CD4-positive, alpha-beta T cell treated with Interleukin-1 beta for 1 hour (primary cell): ENCODE measurements at places on chromosomes 11 and 22.

GRCh38 chr11:117210620-117211019, 11.4 kb downstream of the TAGLN start:
- DNase-seq, result no peak

- DNase-seq, result no peak
Observed at GRCh38 chr22:36246718-36247117, 6.2 kb upstream of the APOL1 start.

- peak; percentile 41 for DNase-seq
Observed at GRCh38 chr22:20117633-20118299, 740 bp upstream of the TRMT2A start.

DNA sequence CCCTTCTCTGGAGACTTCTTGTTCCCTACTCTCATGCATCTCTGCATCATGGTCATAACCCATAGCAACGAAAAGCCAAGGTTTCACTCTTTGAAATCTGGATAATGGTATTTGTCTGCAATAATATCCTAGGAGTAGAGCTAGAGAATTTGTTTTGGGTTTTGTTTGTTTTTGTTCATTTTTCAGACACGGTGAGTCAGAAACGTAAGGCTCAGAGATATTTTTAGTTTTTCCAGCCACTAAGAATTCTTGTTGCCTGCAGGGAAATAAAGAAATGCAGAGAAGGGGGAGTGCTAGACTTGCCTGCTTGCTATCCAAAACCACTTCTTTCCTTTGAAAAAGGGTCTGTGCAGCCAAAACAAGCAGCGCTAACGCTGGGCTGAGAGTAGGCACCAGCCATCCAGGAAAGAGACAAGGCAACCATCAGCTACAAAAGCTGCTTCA, 26.0 kb downstream of the POU2AF3 start:
- DNase-seq, result no peak

- DNase-seq, result peak; percentile 73
Observed at GRCh38 chr22:25057013-25057881, 104.7 kb downstream of the KIAA1671 start.

- no peak for DNase-seq
Observed at GRCh38 chr22:38240734-38241252, 32.0 kb downstream of the TMEM184B start.

GRCh38 chr11:131302836-131303235, 67.6 kb upstream of the NTM start:
- DNase-seq, result no peak

DNA sequence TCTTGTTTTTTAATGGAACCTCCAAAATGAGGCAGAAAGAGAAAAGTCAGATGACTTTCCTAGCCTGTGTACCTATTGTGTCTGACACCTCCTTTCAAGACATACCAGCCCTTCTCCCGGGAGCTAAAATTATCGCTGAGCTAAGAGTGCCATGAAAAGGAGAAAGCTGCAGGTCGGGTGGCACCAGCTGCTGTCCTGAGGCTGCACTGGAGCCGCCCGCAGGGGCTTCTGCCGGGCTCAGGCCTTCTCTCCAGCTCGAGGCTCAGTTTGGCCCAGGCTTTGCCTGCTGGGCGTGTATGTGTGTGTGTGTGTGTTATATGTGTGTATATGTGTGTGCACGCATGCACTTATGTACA, 27.7 kb upstream of the RAB1B start:
- no peak for DNase-seq

GRCh38 chr11:76885390-76886097, 24.8 kb downstream of the ACER3 start:
- peak; percentile 8 for DNase-seq

DNA sequence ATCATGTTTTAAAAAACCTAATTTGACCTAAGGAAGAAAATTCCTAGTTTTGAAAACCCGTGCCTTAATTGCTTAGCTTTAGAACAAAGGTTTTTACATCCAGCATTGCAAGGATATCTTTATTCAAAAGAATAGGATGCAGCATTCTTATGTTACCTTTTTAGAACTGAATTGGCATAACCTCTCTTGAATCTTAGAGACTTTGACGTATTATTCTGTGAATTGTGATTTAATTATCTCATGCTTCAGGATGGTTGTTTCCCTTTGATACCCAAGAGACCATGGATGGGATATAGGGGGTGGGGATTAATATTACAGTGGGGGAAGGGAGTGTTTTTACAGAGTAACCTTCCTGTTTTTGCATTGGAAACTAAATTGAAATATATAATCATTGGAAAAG, 49.4 kb downstream of the ARHGEF12 start:
- DNase-seq, result no peak

DNA sequence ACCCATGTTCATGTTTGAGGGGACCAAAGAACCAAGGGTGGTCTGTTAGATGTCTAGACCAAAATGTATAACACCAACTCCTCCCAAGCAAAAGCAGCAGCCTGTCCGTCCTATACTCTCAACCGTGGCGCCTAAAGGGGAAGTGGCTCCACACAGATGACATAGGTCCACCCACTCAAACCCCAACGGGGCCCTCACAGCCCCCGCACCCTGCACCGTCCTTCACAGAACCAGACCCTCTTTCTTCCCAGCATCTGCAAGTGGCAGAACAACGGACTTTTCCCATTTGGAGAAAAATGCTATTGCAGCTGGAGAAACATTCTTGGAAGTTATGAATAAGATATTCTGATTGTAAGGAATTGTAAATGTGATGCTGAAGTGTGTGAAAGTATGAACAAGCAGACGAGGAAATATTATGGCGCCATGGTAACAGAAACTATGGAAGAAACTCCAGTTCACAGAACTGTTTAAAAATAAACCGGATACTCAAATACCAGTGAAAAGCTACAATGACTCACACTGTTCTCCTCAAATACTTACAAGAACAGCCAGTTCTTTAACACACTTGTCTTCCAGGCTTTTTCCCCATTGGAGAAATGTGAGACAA, 76.5 kb upstream of the ARFGAP3 start:
- no peak for DNase-seq

GRCh38 chr11:69641681-69642548, 959 bp downstream of the CCND1 start:
- DNase-seq, result no peak

DNA sequence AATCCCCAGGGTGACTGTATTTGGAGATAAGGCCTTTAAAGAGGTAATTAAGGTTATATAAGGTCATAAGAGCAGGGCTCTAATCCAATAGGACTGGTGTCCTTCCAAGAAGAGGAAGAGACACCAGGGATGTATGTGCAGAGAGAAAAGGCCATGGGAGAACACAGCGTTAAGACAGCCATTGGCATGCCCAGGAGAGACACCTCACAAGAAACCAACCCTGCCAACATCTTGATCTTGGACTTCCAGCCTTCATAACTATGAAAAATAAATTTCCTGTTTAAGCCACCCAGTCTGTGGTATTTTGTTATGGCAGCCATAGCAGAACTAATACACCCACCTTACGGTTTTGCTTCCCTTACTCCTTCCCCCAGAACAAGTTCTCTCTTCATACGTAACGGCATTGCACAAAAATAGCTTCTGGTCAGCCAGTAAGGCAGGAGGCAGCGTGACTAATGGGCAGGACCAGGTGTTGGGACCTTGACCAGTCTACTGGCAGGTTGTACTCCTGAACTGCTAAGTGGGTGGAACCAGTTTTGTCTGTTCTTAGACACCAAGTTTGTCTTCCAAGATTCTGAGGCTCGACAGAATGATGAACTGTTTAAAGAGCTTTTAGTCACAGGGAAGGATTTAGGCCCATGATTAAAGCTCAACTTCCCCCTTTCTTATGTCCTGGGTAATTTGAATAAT, 31.9 kb upstream of the UPB1 start:
- no peak for DNase-seq

DNA sequence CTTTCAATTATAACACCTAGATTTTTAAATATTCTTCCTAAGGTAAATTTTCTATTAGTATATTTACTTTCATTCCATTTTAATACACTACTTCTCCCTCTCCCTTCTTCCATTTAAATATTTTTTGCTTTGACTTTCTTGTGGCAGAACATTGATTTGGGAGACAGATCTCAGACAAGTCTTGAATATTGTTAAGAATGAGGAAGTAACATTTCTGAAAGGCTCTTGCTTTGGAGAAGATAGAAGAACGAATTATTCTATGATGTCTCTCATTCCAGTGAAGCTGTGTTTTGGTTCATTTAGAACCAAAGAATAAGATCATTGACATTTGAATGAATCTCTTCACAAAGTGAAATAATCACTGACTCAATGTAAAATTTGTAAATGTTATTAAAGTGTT, 2.4 kb downstream of the IPO7 start:
- no peak for DNase-seq

- DNase-seq, result no peak
Observed at GRCh38 chr22:47298017-47298785, 535.8 kb downstream of the TBC1D22A start.

- no peak for DNase-seq
Observed at GRCh38 chr11:62926680-62927455, 5.7 kb upstream of the CHRM1 start.

- DNase-seq, result no peak
Observed at GRCh38 chr11:13229136-13229535, 48.5 kb upstream of the BMAL1 start.

GRCh38 chr11:1586699-1587098, 1.6 kb upstream of the KRTAP5-1 start:
- DNase-seq, result no peak

DNA sequence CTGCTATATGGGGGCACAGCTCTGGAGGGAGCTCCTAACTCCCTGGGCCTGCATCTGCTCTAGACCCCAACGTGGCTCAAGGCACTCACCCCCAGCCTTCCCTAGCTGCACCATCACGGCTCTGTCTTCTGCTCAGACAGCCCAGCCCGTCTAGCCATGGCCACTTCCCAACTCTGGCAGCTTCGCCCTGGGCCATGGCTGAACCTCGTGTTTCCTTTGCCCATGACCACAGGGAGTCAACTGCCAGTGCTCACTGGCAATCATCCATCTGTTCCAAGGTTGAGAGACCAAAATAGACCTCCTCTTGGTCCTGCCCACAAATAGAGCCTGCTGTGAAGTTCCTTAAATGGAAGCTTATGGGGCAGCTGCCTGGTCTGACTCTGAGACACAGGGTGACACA, 5.4 kb downstream of the LMO1 start:
- DNase-seq, result no peak

DNA sequence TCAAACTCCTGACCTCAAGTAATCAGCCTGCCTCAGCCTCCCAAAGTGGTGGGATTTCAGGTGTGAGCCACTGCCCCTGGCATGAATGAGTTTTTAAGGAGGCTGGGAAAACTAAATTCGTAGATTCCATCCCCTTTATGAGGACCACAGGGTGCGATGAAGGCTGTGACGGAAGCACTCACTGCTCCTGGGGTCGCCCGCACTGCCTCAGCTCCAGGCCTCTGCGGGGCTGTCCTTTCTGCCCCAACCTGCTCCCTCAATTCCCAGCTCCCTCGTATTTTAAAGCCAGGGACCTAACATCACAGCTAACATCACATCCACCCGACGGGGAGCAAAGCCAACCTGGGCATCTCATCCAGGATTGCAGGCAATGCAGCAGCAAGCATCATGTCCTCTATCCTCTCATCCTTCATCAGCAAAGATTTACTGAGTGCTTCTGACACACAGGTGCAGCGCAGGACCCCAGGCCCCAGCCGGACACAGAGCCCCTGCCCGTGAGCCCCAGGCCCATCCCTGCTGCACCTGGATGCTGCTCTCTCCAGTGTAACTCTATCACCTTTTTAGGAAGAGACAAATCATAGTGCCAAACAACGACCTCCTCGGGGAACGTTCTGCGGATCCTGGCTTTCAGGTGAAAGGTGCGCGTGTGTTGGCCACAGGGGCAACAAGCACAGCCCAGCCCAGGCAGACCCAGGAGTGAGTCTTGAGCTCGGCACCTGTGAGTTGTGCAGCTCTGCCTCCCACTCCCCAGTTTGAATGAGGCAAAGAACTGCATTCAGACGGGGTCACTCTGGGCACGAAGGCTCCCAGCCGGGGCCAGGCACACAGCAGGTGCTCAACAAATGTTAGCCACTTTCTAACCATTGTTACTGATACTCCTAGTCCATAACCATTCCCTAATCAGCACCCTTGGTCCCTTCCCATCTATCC, 134.3 kb downstream of the CRYBB2 start:
- DNase-seq, result no peak

GRCh38 chr11:121465709-121466062, 12.9 kb upstream of the SORL1-AS1 start:
- no peak for DNase-seq

DNA sequence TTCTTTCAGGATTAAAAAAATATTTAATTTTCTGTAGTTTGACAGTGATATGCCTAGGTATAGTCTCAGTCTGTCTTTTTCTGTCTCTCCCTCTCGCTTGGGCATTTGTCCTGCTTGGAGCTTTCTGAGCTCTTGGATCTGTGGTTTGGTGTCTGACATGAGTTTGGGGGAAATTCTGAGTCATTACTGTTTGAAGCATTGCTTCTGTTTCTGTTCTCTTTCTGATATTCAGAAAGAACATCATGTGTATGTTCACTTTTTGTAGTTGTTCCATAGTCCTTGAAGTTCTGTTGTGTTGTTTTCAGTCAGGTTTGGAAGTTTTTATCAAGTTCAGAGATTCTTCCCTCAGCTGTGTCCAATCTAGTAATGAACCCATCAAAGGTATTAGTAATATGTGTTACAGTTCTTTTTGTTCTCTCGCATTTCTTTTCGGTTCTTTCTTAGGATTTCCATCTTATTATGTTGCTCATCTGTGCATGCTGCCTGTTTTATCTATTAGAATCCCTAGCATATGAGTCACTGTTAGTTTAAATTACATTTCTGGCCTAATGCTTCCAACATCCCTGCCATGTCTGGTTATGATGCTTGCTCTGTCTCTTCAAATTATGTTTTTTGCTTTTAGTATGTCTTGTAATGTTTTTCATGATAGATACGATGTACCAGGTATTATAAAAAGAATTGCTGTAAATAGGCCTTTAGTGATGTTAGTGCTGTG, 48.4 kb downstream of the DDX10 start:
- DNase-seq, result no peak

DNA sequence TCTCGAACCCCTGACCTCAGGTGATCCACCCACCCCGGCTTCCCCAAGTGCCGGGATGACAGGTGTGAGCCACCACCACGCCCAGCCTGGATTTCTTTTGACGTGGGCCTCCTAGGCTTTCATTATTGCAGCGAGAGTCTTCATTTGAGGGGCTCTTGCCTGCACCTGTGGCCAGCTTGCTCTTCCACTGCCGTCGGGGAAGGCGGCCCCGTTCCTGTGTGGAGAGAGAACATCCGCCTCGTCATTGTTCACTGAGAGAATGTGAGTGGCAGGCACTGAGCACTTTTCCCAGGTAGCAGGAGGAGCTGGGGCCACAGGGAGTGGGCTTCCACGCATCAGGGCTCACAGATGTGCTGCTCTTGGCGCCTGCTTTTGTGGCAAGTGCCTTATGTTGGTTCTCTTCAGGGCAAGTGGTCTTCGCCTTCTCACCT, 365.0 kb downstream of the TBC1D22A start:
- DNase-seq, result no peak

- peak; percentile 6 for DNase-seq
Observed at GRCh38 chr11:34052608-34053160, 1.2 kb downstream of the CAPRIN1 start.
